ENCODE measurements at places on chromosomes 12 and 14.

GRCh38 chr12:25792031-25792430 lies 166.5 kb upstream of the RASSF8 start:
- DNase-seq = no peak

DNA sequence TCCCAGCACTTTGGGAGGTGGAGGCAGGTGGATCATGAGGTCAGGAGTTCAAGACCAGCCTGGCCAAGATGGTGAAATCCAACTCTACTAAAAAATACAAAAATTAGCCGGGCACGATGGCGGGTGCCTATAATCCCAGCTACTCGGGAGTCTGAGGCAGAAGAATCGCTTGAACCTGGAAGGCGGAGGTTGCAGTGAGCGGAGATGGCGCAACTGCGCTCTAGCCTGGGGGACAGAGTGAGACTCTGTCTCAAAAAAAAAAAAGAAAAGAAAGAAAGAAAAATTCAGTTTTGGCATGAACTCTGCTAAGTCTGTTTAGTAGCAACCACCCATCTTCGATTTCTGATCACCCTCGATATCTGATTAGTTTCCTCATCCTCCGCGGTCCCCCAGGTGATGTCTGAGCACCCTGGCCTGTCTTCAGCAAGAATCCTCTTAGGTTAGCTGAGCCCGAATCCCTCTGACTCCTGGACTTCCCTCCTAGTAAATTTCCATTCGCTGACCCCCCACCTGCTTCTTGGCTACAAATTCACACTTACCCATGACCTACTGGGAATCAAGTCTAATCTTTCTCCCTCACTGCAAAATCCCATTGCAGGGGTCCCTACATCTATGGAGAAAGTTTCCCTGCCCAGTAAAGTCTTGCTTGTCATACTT lies 879 bp upstream of the HSPB8 start:
- no peak for DNase-seq

DNA sequence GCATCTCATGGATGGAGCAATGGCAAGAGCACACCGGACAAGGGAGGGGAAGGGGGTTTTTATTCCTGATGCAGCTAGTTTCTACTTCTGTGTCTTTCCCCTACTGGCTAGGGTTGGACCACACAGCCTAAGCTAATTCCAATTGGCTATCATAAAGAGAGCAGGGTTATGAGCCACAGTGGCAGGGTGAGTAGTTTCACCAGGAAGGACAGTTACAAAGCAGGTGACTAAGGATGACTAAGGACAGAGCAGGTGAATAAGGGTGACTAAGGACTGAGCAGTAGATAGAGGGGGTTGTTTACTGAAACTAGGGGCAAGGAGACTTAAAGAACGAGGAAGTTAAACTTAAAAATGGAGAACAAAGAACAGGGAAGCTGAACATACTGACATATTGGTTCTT lies 321.4 kb upstream of the SEL1L start:
- DNase-seq = no peak

DNA sequence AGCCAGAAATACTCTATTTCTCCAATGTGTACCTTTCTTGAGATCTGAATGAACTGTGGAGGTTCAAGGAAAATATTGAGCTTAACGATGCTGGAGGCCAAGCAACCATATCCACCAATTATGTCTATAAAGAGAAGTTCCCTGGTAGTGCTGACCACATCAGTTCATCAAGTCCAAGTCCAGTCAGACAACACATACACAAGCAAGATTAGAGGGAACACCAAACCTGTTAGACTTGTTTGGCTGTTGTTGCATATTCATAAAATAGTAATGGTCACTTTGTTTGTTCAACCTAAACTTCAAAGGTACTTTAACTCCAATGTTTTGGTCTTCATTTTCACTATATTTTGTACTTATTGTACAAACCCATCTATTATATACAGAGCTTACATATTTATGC lies 81.6 kb downstream of the LMO3 start:
- DNase-seq = no peak

Measured in activated naive CD8-positive, alpha-beta T cell treated with anti-CD3 and anti-CD28 coated beads for 36 hours (primary cell).